ENCODE measurements at places on chromosomes 5 and 9. TPM values are rescaled to one million over a fixed set of nuclear protein-coding genes. Genes with fewer than 3 reads are reported as not detected.

- no peak for DNase-seq
Observed at GRCh38 chr9:29118555-29118954, 1545.3 kb upstream of the C9orf72 start.

The RMRP gene
- polyA plus RNA-seq: not detected

DNA sequence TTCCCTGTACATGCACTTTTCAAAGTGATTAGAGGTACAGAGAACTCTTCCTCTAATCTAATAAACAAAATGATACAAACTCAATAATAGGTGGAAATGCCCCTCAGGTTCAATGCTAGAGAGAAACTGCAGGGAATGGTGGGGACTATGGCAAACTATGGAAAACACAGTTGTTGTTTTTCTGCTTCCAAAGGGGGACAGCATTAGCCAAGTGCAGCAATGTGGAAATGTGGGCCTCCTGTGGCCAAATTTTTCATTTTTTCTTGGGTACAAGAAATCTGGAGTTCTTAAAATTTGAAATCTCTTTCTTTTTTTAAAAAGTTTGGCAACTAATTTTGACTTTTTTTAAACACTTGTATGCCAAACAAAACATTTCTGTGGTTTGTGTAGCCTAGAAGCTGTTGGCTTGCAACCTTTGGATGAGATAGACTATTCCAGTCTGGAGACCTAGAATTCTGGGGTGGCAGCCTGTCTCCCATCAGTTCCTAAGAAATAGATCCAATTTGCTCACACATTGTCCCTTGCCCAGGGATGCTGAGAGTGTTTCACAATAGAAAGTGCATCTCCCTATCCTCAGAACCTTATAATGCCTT lies 218.6 kb downstream of the PAPPA start:
- DNase-seq: no peak

The GCNT1 gene
- polyA plus RNA-seq: 1.6 TPM

The OR1J1 gene
- not detected for polyA plus RNA-seq

DNA sequence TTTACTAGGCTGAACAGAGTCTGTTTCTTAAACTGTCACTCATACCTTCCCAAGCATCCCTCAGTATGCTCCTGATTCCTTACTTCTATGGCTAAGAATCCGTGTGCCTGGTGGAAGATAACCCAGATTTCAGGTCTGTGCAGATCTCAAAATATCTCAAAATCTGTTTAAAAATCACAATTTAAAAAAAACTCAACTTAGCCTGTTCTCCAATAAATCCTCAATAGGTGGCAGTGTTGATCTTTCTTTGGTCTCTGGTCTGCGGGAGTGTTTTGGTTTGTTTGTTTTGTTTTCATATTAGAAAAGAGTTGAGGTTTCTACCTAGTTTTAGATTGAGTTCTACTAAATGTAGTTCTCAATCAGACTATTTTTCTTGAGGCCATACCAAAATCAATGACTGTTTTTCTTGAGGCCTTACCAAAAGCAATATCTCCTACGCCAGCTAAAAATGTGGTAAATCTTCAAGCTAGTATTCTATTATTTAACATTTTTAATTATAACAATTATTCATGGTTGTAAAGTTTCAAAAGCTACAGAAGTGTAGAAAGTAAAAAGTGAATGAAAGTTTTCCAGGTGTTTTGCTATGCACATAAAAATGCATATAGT lies 57.9 kb downstream of the TGFBR1 start:
- no peak for DNase-seq

- no peak for DNase-seq
Observed at GRCh38 chr5:145465474-145466263, 369.5 kb downstream of the PRELID2 start.

GRCh38 chr9:18771763-18772162 lies 261.2 kb downstream of the SAXO1 start:
- DNase-seq: no peak

GRCh38 chr9:114100536-114100935 lies 1.4 kb upstream of the KIF12 start:
- DNase-seq: no peak

GRCh38 chr9:70563431-70564204 lies 149.2 kb upstream of the KLF9 start:
- no peak for DNase-seq

DNA sequence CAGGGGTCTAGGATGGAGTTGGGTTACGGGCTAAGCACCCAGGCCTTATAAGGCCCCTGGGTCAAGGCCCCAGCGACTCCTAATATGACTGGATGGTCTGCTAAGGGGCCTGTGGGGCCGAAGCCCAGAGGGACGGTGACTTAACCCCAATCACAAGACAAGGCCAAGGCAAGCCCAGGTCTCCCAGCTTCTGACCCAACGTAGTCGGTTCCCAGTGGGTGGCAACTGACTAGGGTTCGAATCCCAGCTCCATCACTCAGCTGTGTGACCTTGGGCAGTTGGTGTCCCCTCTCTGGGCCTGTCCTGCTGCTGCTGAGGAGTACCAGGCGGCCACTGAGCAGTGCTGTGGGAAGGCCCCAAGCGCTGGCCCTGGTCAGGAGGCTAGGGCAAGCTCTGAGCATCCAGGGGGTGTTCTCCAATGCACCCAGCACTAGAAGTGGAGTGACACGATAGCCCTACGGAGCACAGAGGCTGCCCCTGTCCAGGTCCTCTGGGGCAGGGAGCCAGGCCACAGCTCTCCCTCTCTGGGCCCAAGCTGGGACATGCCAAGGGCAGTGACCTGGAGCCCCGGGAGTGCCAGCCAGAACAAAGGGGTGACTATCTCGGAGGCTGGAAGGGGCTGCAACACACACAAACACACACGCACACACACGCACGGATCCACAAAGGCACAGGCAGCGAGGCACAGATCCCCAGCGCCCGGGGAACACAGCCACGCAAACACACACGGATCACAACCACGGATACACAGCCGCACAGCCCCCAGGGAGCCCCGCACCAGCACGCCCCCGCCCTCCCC lies 512 bp downstream of the AK1 start:
- no peak for DNase-seq

The CDO1 gene
- polyA plus RNA-seq: 25.5 TPM

The ZNF346 gene
- 27.2 TPM for polyA plus RNA-seq

The PCDHGA4 gene
- 4.6 TPM for polyA plus RNA-seq

DNA sequence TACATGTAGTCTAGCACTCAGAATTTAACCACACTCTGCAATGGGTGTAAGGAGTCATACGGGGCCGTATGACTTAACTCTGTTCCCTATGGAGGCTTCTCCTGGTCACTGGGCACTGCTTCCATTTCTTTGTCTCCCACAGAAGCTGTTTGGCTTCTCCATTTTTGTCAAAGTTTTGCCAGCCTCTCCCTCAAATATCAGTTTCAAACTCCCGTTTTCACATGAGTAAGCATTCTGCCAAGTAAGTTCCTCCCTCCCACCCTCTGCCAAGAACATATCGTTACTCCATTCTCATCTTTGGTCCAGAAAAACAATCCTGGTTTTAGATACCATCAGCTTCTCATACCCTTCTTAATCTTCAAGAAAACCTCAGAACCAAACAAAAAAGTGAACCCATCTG lies 6.1 kb downstream of the AFAP1L1 start:
- no peak for DNase-seq

The CACNA1B gene
- polyA plus RNA-seq: 0.27 TPM
